ENCODE measurements at places on chromosomes 6 and 20. TPM values are rescaled to one million over a fixed set of nuclear protein-coding genes. Genes with fewer than 3 reads are reported as not detected.

GRCh38 chr20:63066506-63067265, 59.9 kb upstream of the BHLHE23 start:
- H3K4me3 ChIP-seq, result no peak overlapping the region
- no peak for DNase-seq
- no peaks in the 10 kb centered on the region for H3K4me1 ChIP-seq
- no peak overlapping the region for H3K27ac ChIP-seq

The ADGB gene
- 28.7 TPM for total RNA-seq

- H3K4me3 ChIP-seq, result no peak overlapping the region
- no peak for DNase-seq
- H3K27ac ChIP-seq, result no peak overlapping the region
- H3K4me1 ChIP-seq, result no peaks in the 10 kb centered on the region
- H3K27me3 ChIP-seq, result peaks cover 4% of the 10 kb centered on the region
- no peaks in the 10 kb centered on the region for H3K36me3 ChIP-seq
Observed at GRCh38 chr6:41288030-41288753, 1.7 kb upstream of the TREM1 start.

The HLA-DQA1 gene
- total RNA-seq, result 3.2 TPM

DNA sequence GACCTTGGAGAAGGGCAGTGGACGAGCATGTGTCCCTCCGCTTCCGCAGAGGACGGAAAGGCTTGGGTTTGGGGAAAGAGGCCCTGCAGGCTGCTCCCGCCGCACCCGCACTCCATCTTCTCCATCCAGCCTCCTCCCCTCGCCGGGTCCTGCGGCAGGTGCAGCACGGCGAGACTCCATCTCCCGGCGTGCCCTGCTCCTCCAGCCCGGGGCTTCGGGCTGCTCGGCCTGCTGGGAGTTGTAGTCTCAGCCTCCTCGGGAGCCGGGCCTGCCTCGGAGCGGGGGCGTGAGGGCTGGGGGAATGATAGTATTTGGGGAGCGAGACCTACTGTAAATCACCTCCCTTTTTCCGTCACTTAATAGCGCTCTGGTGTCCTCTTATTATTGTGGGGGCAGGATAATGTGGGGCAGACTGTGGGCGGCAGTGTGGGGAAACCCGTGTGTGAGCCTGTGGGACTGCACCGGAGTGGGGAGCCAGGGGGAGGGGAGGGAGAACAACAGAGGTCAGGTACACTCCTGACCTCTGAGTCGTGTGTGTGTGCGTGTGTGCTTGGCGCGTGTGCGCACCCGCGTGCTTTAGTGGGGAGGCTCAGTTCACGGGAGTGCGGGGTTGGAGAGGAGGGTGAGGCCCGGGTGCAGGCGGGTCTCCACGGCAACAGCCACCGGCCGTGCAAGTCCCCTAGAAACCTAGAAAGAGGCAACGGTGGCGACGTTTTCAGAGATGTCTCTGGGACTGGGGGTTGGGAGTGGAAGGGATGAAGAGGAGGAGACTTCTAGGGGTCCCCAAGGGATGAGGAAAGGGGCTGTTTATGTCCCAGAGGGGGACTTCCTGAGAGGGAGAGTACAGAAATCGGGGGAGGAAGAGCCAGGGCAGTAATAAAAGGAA, 4.1 kb downstream of the TTBK1 start:
- peak overlapping the region; percentile 60 for H3K4me3 ChIP-seq
- peaks cover 6% of the 10 kb centered on the region for H3K4me1 ChIP-seq
- peaks cover 60% of the 10 kb centered on the region for H3K27me3 ChIP-seq
- DNase-seq, result peak; percentile 83
- H3K36me3 ChIP-seq, result no peaks in the 10 kb centered on the region

- H3K27ac ChIP-seq, result no peak overlapping the region
- peaks cover 9% of the 10 kb centered on the region for H3K4me1 ChIP-seq
- no peaks in the 10 kb centered on the region for H3K36me3 ChIP-seq
- H3K27me3 ChIP-seq, result no peaks in the 10 kb centered on the region
- no peak for DNase-seq
Observed at GRCh38 chr6:33827546-33828451, 24.0 kb upstream of the MLN start.

DNA sequence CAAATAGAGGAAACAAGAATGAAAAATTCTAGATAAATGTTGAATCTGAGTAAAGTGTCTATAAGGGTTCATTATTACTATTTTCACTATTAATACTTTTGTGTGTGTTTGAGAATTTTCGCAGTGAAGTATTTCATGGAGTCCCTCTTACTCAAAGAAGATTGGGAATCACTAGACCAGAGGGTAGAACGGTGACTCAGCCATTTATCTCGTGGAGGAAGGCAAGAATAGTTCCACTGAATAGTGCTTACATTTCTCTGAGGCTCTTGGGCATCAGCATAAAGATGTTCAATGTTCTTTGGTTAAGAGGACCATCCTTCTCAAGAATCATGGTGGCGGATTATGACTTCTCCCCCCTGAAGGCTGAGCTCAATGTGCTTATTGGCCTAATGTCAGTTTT, 376.7 kb upstream of the ARID1B start:
- no peak overlapping the region for H3K4me3 ChIP-seq
- no peaks in the 10 kb centered on the region for H3K4me1 ChIP-seq
- no peak for DNase-seq
- no peaks in the 10 kb centered on the region for H3K27me3 ChIP-seq
- H3K27ac ChIP-seq, result no peak overlapping the region

The SNRNP48 gene
- total RNA-seq, result 13.9 TPM

DNA sequence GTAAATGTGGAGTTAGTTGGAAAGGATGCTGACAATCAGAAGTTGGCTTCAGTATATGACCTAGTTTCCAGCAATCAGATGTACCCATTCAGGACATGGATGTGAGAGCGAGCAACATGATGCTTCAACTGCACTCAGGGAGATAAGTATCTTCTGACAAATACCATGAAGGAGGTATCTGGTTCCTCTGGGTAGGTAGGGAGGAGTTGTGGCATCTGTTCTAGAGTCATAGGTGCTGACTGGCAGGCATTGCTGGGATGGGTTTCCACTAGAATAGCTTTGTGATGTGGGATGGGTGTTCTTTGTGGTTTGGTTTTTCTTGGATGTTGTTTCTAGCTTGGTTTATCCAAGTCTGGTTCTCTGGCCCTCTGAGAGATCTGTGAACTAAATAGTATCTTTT, 3.9 kb upstream of the REV3L start:
- H3K4me1 ChIP-seq, result peaks cover 14% of the 10 kb centered on the region
- H3K36me3 ChIP-seq, result no peaks in the 10 kb centered on the region
- no peaks in the 10 kb centered on the region for H3K27me3 ChIP-seq
- DNase-seq, result no peak
- H3K27ac ChIP-seq, result no peak overlapping the region
- H3K4me3 ChIP-seq, result no peak overlapping the region

- peaks cover 12% of the 10 kb centered on the region for H3K4me1 ChIP-seq
- no peaks in the 10 kb centered on the region for H3K36me3 ChIP-seq
- peak overlapping the region; percentile 76 for H3K27ac ChIP-seq
- no peaks in the 10 kb centered on the region for H3K27me3 ChIP-seq
- DNase-seq, result peak; percentile 63
Observed at GRCh38 chr20:37336369-37337207, 9.4 kb upstream of the SRC start.

DNA sequence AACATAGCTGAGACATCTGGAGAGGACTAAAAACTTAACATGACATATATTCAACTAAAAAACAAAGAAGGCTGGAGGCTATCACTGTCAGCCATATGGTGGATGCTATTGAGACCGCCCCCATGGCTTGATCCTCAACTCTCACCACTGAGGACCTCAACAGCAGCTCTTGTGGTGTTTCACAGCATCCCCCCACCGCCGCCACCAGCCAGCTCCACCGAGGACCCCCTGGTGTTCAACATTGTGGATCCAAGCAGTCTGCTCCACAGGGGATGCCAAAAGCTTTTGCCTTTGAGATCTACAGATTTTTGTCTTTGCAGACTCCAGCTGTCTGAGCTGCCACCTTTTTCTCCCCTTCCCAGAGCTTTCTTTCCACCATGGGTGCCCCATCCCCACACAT, 64.6 kb downstream of the NUS1 start:
- no peaks in the 10 kb centered on the region for H3K36me3 ChIP-seq
- no peaks in the 10 kb centered on the region for H3K4me1 ChIP-seq
- H3K4me3 ChIP-seq, result no peak overlapping the region
- DNase-seq, result no peak
- H3K27me3 ChIP-seq, result no peaks in the 10 kb centered on the region
- H3K27ac ChIP-seq, result no peak overlapping the region

GRCh38 chr6:170087941-170088581, 202.8 kb downstream of the DLL1 start:
- peak; percentile 55 for DNase-seq
- no peaks in the 10 kb centered on the region for H3K36me3 ChIP-seq
- no peak overlapping the region for H3K27ac ChIP-seq
- peaks cover 22% of the 10 kb centered on the region for H3K4me1 ChIP-seq

The TMEM217 gene
- 1.4 TPM for total RNA-seq

DNA sequence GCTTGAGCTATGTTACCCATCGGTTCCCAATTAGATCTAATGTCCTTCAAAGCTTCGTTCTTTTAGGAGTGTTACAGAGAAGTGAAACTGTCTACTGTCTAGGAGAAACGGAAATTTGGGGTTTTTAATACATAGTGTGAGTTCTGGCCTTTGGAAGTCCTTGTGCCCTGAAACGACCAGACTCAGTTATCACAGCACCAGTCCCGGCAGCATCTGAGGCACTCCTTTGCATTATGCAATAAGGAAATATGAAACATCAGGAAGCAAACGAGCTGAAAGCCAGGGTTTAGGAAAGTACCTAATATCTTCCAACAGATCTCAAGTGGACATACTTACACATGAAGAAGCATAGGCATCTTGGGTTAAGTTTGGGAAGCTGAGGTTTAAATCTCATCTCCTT, 61.8 kb upstream of the ADGRF1 start:
- H3K36me3 ChIP-seq, result no peaks in the 10 kb centered on the region
- peak overlapping the region; percentile 60 for H3K27ac ChIP-seq
- peak; percentile 53 for DNase-seq
- no peaks in the 10 kb centered on the region for H3K27me3 ChIP-seq
- H3K4me1 ChIP-seq, result peaks cover 3% of the 10 kb centered on the region
- H3K4me3 ChIP-seq, result no peak overlapping the region

DNA sequence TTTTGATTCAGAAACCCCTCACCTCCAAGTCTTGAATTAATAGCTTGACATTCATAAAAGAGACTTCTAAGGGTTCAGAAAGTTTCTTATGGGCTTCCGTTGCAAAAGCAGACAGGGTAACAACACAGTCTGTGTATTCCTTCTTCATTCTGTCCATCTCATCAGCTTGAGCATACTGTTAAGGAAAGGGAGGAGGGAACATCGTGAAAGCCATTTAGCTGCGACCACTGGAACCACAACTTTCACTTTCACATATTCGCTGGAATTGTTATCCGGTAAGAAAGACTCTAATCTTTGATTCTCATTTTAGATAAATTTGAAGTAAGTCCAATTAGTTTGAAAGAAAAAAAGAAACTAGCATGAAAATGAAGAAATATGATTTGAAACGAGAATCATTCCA, 174.4 kb downstream of the SYNE1 start:
- no peaks in the 10 kb centered on the region for H3K4me1 ChIP-seq
- no peak overlapping the region for H3K4me3 ChIP-seq
- H3K27ac ChIP-seq, result no peak overlapping the region
- no peaks in the 10 kb centered on the region for H3K27me3 ChIP-seq

The FAM83B gene
- total RNA-seq, result 35.2 TPM

DNA sequence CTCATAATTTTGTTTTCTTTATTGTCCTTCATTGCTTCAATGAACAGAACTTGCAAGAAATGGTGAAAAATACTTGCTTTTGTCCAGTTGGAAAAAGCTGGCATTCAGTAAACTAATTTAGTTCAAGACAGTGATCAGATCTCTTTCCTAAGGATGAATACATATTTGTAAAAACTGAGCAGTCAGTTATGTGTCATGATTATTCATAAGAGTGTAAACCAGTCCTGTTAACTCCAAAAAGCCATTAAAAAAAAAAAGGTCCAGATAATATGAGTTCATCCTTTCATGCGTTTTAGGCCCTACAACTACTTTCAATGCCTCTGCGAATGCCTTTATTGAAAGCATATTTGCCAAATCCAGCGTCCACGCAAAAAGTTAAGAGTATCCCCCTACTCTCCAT, 609 bp downstream of the PGM3 start:
- H3K27me3 ChIP-seq, result no peaks in the 10 kb centered on the region
- peaks cover 28% of the 10 kb centered on the region for H3K4me1 ChIP-seq
- H3K27ac ChIP-seq, result peak overlapping the region; percentile 87
- H3K36me3 ChIP-seq, result no peaks in the 10 kb centered on the region
- peak overlapping the region; percentile 92 for H3K4me3 ChIP-seq
- DNase-seq, result no peak

GRCh38 chr6:36694616-36695015, 3.0 kb upstream of the RAB44 start:
- no peak overlapping the region for H3K27ac ChIP-seq
- H3K4me3 ChIP-seq, result no peak overlapping the region
- no peak for DNase-seq
- no peaks in the 10 kb centered on the region for H3K36me3 ChIP-seq
- no peaks in the 10 kb centered on the region for H3K4me1 ChIP-seq

DNA sequence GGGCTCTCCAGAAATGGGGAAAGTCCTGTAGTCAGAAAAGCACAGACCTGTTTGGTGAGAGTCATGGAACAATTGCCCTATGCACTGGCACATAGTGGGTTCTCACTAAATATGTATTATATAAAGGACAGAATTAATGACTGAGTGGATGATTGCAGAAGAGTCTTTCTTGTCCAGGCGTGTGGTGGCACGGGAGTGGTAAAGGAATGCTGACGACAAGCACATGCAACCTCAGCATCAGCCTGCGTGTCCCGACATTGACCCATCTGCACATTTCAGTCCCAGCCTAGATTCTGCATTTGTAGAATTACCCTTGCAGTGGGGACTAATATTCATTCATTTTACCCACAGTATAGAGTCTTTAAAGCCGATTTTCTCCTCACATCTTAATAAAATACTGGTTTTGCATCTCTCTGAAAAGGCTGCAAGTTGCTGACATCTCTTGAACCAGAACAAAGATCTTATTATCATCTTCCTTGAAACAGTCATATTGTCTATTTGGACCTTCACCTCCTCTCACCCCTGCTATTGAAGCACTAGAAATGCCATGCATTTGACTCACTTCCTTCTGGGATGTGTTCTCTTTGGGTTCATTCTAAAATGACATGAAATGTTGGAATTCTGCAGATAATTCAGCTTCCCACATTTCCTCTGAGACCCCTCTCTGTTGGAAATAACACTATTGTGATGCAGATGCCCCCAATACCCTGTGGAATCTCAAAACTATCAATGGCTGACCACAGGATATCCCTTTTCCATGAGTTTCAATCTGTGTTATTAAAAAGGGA, 883.6 kb upstream of the FLRT3 start:
- no peak overlapping the region for H3K4me3 ChIP-seq
- H3K36me3 ChIP-seq, result no peaks in the 10 kb centered on the region
- DNase-seq, result no peak
- H3K27me3 ChIP-seq, result no peaks in the 10 kb centered on the region
- H3K4me1 ChIP-seq, result no peaks in the 10 kb centered on the region
- no peak overlapping the region for H3K27ac ChIP-seq

GRCh38 chr20:35871259-35871771, 83.0 kb downstream of the SCAND1 start:
- no peaks in the 10 kb centered on the region for H3K27me3 ChIP-seq
- H3K36me3 ChIP-seq, result no peaks in the 10 kb centered on the region
- no peak overlapping the region for H3K4me3 ChIP-seq
- H3K27ac ChIP-seq, result peak overlapping the region; percentile 56

The LGSN gene
- total RNA-seq, result 0.32 TPM

GRCh38 chr20:50678169-50678898, 13.0 kb downstream of the RIPOR3 start:
- no peaks in the 10 kb centered on the region for H3K27me3 ChIP-seq
- no peak overlapping the region for H3K27ac ChIP-seq

The PTPRT gene
- 0.41 TPM for total RNA-seq

The SEMG1 gene
- not detected for total RNA-seq
